ENCODE measurements at places on chromosomes 6 and 20.

DNA sequence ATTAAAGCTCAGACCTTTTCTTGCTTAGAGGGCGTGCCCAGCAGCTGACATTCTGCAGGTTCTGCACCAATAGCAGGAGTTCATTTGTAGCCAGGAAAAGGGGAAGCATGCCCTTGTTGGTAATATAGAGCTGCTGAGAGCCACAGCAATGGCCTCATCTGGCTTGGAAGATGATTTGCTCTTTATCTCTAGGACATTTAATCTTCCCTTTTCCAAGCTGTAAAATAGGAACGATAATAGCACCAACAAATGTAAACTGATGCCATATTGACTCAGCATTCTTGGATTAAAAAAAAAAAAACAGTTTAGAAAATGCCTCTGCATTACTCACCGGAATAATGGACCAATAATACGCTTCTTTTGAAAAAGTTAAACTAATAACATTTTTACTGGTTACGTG lies 93.4 kb upstream of the SLC2A12 start:
- no peak for DNase-seq

- no peak for DNase-seq
Measured at GRCh38 chr20:61673152-61673847, 392.4 kb downstream of the TAF4 start.

DNA sequence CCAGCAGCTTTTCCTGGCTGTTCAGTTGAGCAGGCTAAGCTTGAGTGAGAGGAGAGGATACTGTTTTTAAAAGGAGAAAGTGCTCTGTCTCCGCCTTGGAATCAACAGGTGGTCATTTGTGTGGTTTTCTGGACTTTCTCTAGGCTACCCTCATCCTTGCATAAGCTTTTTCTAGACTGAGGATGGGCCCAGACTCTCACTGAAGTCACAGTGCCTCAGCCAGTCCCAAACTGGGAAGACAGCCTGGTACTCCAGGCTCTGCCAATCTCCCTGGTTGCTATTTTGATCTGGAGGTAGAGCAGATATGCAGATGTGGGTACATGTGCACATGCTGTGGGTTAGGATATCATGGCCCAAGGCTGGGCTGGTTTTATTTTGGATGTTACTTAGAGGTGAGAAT lies 7.0 kb downstream of the SCUBE3 start:
- no peak for DNase-seq

DNA sequence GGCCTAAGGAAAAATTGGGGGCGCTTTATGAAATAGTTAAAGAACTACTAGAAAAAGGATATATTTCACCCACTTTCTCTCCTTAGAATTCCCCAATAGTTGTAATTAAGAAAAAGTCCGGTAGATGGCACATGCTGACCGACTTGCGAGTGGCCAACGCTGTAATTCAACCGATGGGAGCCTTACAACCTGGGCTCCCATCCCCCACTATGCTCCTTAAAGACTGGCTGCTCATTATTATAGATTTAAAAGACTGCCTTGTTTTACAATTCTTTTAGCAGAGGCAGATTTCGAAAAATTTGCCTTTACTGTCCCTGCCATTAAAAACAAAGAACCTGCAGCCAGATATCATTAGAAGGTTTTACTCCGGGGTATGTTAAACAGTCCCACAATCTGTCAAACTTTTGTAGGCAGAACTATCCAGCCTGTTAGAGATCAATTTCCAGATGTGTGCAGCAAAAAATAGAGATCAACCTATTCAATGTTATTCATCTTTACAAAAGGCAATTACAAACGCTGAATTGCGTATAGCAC lies 58.5 kb upstream of the PRSS16 start:
- peak; percentile 10 for DNase-seq

DNA sequence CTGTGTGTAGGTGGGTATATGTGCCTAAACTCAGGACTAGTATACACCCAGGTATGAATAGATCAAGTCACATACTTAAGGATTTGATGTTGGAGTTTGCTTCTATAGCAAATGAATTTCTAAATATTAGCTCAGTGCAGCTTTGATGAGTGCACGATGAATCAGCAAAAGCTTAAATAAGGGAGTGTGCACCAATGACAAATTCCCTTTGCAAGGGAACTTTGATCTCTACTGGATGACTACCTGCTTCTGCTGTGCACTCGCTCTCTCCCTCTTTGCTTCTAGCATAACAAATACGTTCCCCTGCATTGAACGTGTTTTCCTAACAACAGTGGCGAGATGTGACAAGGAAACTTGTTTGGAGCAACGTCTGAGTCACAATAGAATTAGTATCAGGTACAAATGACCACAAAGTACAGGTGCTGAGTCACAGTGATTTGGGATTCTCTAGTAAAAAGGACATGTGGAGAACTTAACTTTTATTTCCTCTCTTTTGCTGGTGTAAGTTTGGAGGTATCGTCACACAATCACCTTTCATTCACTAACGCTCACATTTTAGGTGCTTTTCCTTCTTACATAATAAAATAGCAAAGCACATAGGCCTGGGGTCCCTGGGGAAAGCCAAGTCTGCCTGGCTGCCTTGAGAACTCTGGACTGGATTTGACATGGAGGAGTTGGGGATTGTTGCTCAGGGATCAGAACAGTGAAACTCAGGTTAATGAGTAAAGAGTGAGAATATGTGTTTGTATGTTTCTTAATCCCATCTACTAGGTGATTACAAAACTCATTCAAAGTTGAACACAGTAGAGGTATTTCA lies 49.7 kb downstream of the KLHL31 start:
- DNase-seq: no peak

- DNase-seq: no peak
Measured at GRCh38 chr6:156396791-156397418, 380.3 kb upstream of the ARID1B start.

GRCh38 chr20:5481872-5482271 lies 165.1 kb upstream of the PROKR2 start:
- no peak for DNase-seq

- no peak for DNase-seq
Measured at GRCh38 chr6:50826803-50827202, 8.1 kb downstream of the TFAP2B start.

GRCh38 chr20:36391456-36391855 lies 85.3 kb downstream of the DLGAP4 start:
- DNase-seq: no peak

DNA sequence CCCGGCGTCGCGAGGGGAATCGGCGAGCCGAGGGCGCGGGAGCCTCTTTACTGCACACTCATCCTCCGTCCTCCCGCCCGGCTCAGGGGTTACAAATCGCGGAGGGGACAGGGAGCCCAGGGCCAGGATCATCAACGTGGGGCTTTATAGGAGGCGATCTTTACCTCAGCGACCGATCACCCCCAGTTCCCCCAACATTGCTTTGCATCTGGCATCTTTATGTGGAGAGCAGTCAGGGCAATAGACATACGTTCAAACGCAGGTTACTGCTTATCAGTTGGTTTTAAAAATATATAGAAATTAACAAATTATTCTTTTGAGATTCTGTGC lies 634 bp downstream of the HSF2 start:
- DNase-seq: no peak

- DNase-seq: no peak
Measured at GRCh38 chr6:80104520-80104919, 2.0 kb upstream of the BCKDHB start.

- DNase-seq: no peak
Measured at GRCh38 chr6:54115966-54116365, 4.7 kb downstream of the MLIP start.

DNA sequence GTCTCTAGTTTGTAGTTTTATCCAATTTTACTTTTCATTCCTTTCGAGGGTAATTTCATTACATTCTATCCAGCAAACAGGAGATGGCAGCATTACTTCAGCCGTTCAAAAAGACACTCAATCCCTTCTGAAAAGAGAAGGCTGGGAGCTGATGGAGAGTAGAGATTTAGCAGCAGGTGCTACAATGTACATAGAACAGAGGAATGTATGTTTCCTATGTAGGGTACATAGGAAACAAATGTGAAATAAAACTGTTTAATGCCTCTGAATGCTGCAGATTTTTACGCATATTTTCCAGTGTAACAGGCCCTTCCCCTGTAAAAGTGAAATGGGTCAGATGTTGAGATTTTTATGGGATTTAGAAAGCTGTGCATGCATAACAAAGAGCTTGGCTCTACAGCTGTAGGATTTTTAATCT lies 16.0 kb downstream of the RPS12 start:
- DNase-seq: no peak

GRCh38 chr20:57188056-57188455 lies 78.4 kb downstream of the BMP7 start:
- DNase-seq: no peak

DNA sequence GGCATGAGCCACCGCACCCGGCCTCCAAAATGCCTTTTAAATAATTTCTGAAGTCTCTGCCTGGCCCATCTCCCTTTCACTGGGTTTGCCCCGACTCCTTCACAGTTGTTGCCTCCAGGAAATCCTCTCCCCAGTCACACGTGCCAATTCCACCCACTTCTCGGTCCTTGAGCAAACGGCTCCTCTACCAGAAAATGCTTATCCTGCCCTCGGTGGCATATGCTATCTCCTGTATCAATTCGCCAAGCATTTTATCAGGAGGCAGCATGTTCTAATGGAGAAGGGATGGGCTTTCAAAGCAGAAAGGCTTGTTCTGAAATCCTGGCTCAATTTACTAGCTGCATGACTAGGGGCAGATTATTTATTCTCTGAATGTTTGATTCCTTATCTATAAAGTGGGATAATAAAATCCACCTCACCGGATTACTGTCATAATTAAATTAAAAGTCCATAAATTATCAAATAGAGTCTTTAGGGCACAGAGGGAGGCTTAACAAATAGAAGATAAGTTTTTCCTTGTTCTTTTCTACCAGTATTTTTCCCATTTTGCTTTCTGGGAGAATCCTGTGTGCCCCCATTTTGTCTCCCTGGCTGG lies 66.3 kb downstream of the PPP1R3G start:
- DNase-seq: no peak

- no peak for DNase-seq
Measured at GRCh38 chr6:104603108-104603745, 256.5 kb downstream of the HACE1 start.

- no peak for DNase-seq
Measured at GRCh38 chr6:82144852-82145340, 102.6 kb downstream of the IBTK start.

GRCh38 chr6:111714416-111715270 lies 109.0 kb upstream of the TRAF3IP2 start:
- no peak for DNase-seq

GRCh38 chr6:56732517-56732916 lies 89.8 kb upstream of the DST start:
- no peak for DNase-seq

GRCh38 chr20:53530440-53530839 lies 63.2 kb downstream of the ZNF217 start:
- no peak for DNase-seq

- DNase-seq: no peak
Measured at GRCh38 chr6:16904957-16905356, 143.7 kb upstream of the ATXN1 start.

- no peak for DNase-seq
Measured at GRCh38 chr6:49764571-49765236, 20.5 kb upstream of the CRISP3 start.

DNA sequence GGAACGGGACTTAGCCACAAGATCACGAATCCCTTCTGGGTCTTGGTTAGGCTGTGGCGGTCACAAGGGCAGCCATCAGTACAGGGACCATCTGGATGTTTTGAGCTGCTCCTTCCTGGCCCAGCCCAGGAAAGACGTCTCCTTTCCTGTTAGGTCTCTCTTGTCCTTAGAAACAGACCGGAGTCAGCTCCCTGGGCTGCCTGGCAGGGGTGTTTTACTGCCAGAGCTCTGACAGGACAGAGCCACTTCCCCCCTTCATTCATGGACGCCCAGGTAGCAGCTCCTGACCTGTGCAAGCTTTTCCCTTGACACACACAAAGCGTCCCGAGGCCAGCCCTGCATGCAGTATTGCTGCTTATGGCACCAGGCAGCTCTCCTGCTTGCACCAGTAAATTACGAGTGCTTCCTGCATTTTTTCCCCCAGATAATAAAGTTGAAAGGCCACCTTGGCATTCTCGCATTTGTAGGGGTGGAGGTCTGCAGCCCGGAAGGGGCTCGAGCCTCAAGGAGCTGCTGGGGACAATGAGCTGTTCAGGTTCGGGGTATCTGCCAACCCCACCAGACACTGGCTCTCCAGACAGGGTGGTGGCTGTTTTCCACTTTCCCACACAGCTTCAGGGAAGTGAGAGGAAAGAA lies 87.4 kb downstream of the NOL4L start:
- DNase-seq: no peak

- no peak for DNase-seq
Measured at GRCh38 chr6:144722154-144722737, 437.1 kb downstream of the UTRN start.

GRCh38 chr20:51385646-51386530 lies 156.6 kb downstream of the NFATC2 start:
- no peak for DNase-seq

GRCh38 chr20:23652371-23652770 lies 14.6 kb upstream of the CST3 start:
- no peak for DNase-seq

- no peak for DNase-seq
Measured at GRCh38 chr6:43772681-43773049, 2.7 kb downstream of the VEGFA start.

DNA sequence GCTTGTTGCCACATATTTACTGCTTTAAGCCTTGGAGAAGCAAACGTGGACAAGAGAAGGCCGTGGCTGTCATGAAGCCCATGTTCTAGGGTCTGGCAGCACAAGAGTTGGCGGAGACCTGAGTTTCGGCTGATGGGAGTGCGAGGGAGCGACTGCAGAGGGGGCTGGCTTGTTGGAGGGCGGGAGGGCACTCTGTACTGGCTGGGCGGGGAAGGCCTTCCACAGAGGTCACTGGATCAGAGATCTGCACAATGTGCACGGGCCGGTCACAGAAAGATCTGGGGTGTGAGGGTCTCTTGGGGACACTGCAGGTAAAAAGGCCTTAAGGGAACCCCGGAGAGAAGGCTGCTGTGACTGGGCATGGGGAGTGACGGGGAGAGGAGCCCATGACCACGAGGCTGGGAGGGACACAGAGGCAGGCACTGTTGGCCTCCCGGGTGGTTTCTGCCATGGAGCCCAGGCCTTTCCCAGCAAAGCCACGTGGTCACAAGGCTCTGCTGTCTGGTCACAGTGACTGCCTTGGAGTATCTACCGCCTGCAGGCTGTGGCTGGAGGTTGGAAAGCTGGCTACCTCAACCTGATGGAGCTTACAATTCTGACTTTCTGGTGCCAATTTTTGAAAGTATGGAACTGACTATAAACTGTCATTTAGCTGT lies 23.8 kb downstream of the FOXC1 start:
- no peak for DNase-seq

DNA sequence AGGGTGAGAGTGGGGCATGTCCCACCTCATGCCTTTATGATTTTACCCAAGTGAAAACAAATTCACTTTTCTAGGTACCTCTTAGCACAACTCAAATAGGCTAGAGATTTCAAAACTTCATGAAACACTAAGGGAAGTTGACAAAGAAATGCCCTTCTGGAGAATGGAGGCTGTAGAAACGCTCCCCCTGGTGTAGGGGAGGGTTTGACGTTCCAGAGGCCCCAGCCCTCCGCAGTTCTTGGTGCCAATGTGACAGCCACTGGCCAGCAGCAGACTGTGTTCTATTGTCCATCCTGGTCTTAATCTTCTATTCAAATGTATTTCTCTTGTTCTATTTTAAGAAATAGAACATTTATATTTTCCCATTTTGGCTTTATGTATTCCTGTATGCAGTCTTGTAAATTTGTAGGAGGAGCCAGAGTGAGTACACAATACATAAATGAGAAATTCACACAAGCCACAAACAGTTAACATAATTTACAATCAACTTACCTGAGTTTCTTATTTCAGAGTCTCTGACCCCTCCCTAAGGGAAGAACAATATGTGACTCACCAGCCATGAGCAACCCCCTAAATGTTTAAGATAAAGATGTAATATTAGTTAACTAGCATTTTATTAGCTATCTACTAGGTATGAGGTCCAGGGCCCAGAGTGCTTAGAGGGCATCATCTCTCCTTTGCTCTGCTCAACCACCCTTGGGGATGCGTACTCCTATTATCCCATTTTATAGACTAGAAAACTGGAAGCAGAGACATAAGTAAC lies 8.8 kb upstream of the MUC21 start:
- DNase-seq: no peak

Data from stimulated activated CD8-positive, alpha-beta memory T cell treated with anti-CD3 and anti-CD28 coated beads, Interleukin-7, amount 100 ng/mL, for 1 hour (primary cell).